CD4-positive, alpha-beta memory T cell (primary cell): ENCODE measurements at places on chromosomes 7 and 10. TPM values are rescaled to one million over a fixed set of nuclear protein-coding genes. Genes with fewer than 3 reads are reported as not detected.

Gene EPHA1
- 4.2 TPM for polyA plus RNA-seq

Gene NEUROD6
- polyA plus RNA-seq, result not detected

Gene GNAI1
- not detected for polyA plus RNA-seq

Gene ADCY1
- polyA plus RNA-seq, result not detected

Gene PTPN20
- polyA plus RNA-seq, result 0.67 TPM

Gene HOXA3
- polyA plus RNA-seq, result not detected

Gene NOS3
- 14.9 TPM for polyA plus RNA-seq

Gene UPK3BL2
- 0.94 TPM for polyA plus RNA-seq

Gene ATOH7
- not detected for polyA plus RNA-seq

Gene BRAT1
- polyA plus RNA-seq, result 42.4 TPM

Gene SLC29A4
- 0.50 TPM for polyA plus RNA-seq

DNA sequence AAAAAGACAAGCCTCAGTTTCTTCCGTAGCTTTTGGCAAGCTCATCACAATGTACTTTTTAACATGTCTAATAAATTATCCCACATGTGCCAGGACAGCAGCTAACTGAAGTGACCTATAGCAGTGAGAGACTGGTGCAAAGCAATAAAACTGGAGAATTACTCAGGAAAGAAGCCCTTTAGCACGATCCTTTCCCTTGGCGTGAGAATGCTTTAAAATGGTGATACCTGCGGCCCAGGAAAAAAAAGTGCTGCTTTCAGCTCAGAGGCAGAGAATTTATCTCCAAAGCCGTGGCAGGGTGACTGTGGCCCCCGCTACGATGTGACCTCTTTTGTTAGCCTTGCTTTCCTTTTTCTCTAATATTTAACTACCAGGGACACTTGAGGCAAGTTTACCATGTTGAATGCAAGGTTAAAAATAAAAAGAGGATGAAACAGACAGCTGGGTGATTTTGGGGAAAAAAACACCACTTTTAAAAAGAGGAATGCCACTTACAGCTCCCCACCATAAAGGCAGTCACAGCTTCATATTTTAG is 184.0 kb downstream of the FANK1 start:
- no peak overlapping the region for H3K4me3 ChIP-seq
- no peaks in the 10 kb centered on the region for H3K4me1 ChIP-seq
- no peak overlapping the region for H3K27ac ChIP-seq
- no peaks in the 10 kb centered on the region for H3K36me3 ChIP-seq

GRCh38 chr10:5557040-5557721 is 32.4 kb downstream of the CALML3 start:
- no peak overlapping the region for H3K4me3 ChIP-seq
- H3K27ac ChIP-seq, result no peak overlapping the region
- DNase-seq, result no peak
- H3K4me1 ChIP-seq, result peaks cover 19% of the 10 kb centered on the region

- H3K4me3 ChIP-seq, result no peak overlapping the region
- H3K4me1 ChIP-seq, result no peaks in the 10 kb centered on the region
- no peak overlapping the region for H3K27ac ChIP-seq
- no peaks in the 10 kb centered on the region for H3K27me3 ChIP-seq
These were observed 50.5 kb downstream of the PRF1 start for GRCh38 chr10:70551971-70552422.

- H3K4me1 ChIP-seq, result no peaks in the 10 kb centered on the region
- no peak overlapping the region for H3K4me3 ChIP-seq
- no peaks in the 10 kb centered on the region for H3K36me3 ChIP-seq
- DNase-seq, result no peak
- no peaks in the 10 kb centered on the region for H3K27me3 ChIP-seq
- H3K27ac ChIP-seq, result no peak overlapping the region
These were observed 86.1 kb upstream of the PPP2R2D start for GRCh38 chr10:131814567-131815265.

- no peaks in the 10 kb centered on the region for H3K36me3 ChIP-seq
- DNase-seq, result no peak
- H3K27ac ChIP-seq, result no peak overlapping the region
These were observed 93.4 kb downstream of the PTPRZ1 start for GRCh38 chr7:121966276-121966934.

GRCh38 chr7:110071192-110071591 is 1019.7 kb upstream of the LRRN3 start:
- no peak overlapping the region for H3K27ac ChIP-seq
- H3K36me3 ChIP-seq, result no peaks in the 10 kb centered on the region
- no peaks in the 10 kb centered on the region for H3K27me3 ChIP-seq
- DNase-seq, result no peak
- H3K4me3 ChIP-seq, result no peak overlapping the region
- no peaks in the 10 kb centered on the region for H3K4me1 ChIP-seq

- no peaks in the 10 kb centered on the region for H3K27me3 ChIP-seq
- no peak overlapping the region for H3K27ac ChIP-seq
- no peaks in the 10 kb centered on the region for H3K36me3 ChIP-seq
- no peaks in the 10 kb centered on the region for H3K4me1 ChIP-seq
- DNase-seq, result no peak
- no peak overlapping the region for H3K4me3 ChIP-seq
These were observed 727.3 kb downstream of the AUTS2 start for GRCh38 chr7:70325509-70326101.

DNA sequence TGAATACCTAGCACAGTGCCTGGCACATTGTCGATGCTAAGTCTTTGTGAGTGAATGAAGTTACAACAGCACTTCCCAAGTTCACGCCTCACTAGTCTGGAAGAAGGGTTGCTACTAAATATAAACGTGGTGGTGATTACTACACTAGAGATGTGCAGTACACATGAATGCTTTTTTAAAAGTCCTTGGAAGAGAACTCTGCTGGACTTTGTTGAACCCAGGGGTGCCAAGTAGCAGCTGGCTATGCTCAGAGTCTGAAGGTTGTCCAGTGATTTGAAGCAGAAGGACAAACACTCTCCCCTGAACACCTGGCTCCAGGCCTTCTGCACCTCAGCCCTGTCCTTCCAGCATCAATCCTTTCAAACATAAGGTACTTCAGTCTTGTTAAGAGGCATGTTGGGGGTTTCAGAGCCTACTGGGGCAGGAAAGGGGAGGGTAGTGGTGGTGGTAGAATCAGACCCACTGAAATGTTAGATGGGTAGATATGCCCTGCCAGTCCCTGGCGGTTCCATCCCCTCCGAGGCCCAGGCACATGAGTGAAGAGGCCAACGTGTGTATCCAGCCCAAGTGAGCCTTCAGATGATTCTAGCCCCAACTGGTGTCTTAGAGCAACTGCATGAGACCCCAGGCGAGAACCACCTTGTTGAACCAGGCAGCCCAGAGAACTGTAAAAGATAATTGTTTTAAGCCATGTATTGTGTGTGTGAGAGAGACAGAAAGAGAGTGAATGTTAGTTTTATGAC is 94.4 kb downstream of the TAX1BP1 start:
- H3K27me3 ChIP-seq, result no peaks in the 10 kb centered on the region
- H3K4me1 ChIP-seq, result no peaks in the 10 kb centered on the region
- H3K4me3 ChIP-seq, result no peak overlapping the region
- H3K27ac ChIP-seq, result no peak overlapping the region

GRCh38 chr7:157412491-157413180 is 75.8 kb downstream of the DNAJB6 start:
- H3K36me3 ChIP-seq, result peaks cover 14% of the 10 kb centered on the region
- no peak overlapping the region for H3K27ac ChIP-seq
- peaks cover 20% of the 10 kb centered on the region for H3K4me1 ChIP-seq
- no peaks in the 10 kb centered on the region for H3K27me3 ChIP-seq

DNA sequence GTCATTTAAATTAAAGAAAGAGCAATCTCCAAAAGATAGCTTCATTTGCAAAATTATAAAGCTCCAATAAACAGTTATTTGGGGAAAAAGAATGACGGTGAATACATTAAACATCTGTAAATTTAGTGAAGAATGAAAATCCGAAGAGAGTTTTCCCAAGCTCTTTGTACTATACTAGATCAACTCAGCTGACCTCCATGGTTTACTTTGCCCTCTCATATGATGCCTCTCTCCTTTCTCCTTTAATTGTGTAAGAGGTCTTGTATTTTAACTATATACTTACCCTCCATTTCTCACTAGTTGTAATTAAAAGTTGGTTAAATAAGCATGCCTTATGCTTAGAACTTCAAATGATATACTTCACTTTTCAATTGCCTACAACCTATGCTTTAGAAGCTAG is 125.8 kb downstream of the CACNA2D1 start:
- no peaks in the 10 kb centered on the region for H3K4me1 ChIP-seq
- H3K4me3 ChIP-seq, result no peak overlapping the region
- no peaks in the 10 kb centered on the region for H3K36me3 ChIP-seq
- H3K27me3 ChIP-seq, result no peaks in the 10 kb centered on the region

GRCh38 chr7:28686418-28686800 is 271.7 kb downstream of the TRIL start:
- DNase-seq, result no peak
- no peaks in the 10 kb centered on the region for H3K27me3 ChIP-seq
- no peaks in the 10 kb centered on the region for H3K4me1 ChIP-seq
- no peak overlapping the region for H3K4me3 ChIP-seq
- H3K27ac ChIP-seq, result no peak overlapping the region

DNA sequence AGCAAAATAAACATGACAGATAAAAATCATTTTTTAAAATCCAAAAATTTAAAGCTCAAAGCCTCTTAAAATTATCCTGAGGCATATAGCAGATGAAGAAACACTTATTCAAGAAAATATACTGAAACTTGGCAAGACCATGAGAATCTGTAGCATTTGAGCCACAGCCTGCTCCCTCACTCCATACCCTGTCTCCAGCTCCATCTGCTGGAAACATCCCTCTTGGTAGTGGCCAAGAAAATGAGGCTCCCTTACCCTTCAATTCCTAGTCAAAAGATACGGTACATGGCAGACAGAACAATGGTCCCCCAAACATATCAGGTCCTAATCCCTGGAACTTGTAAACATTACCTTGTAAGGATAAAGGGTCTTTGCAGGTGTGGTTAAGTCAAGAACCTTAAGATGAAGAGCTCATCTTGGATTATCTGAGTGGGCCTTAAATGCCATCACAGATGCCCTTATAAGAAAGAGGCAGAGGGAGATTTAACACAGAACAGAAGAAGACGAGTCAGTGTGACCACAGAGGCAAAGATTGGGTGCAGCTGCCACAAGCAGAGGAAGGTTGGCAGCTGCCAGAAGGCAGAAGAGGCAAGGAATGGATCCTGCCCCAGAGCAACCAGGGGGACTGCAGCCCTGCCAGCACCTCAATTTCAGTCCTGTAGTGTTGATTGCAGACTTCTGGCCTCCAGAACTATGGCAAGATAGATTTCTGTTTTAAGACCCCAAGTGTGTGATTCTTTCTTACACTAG is 149.4 kb downstream of the ZNF248 start:
- no peaks in the 10 kb centered on the region for H3K4me1 ChIP-seq
- no peaks in the 10 kb centered on the region for H3K27me3 ChIP-seq
- H3K4me3 ChIP-seq, result no peak overlapping the region
- H3K27ac ChIP-seq, result no peak overlapping the region

GRCh38 chr7:142300689-142301088 is 42.8 kb upstream of the PRSS58 start:
- no peaks in the 10 kb centered on the region for H3K27me3 ChIP-seq
- no peak overlapping the region for H3K4me3 ChIP-seq
- peaks cover 8% of the 10 kb centered on the region for H3K4me1 ChIP-seq
- H3K36me3 ChIP-seq, result no peaks in the 10 kb centered on the region

GRCh38 chr10:71534568-71535194 is 138.0 kb downstream of the CDH23 start:
- no peak for DNase-seq
- H3K27me3 ChIP-seq, result no peaks in the 10 kb centered on the region
- no peak overlapping the region for H3K4me3 ChIP-seq
- H3K27ac ChIP-seq, result no peak overlapping the region
- no peaks in the 10 kb centered on the region for H3K36me3 ChIP-seq

DNA sequence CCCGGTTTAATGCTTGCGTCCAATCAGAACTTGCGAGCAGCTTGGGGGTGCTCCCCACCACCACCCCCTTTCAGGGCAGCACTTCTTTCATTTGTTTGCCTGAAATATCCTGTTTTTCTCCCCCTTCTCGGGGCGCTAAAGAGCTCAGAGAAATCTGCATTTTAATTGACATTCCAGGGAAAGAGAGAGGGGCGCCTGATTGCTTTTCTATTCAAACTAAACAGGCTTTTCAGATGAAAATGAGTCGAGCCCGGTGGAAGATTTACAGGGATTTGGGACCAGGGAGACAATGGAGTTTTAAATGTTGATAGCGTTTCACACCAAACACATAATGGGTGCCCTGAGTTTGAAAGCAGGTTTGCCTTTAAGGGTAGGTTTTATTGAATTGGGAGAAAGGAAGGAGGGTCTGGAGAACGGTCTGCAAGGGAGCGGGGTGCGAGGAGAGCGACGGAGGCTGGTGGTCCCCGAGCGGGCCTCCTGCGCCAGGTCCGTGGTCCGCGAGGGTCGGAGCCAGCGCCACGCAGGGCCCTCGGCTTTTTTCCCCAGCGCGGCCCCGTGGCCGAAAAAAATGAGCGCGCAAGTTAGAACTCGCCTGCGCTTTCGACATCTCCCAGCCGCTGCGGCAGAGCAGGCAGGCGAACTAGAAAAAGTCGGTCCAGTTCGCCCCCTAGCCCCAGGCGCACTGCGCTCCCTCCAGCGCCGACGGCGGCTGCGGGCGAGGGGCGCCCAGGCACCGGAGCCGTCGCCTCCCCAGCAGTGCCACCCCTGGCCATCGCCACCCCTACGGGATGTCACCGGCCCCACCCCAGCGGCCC is 1.3 kb downstream of the FGFR2 start:
- no peak overlapping the region for H3K27ac ChIP-seq
- no peak overlapping the region for H3K4me3 ChIP-seq
- H3K4me1 ChIP-seq, result peaks cover 3% of the 10 kb centered on the region
- DNase-seq, result no peak
- H3K27me3 ChIP-seq, result peaks cover 7% of the 10 kb centered on the region

- DNase-seq, result no peak
- no peak overlapping the region for H3K27ac ChIP-seq
- H3K4me3 ChIP-seq, result no peak overlapping the region
- no peaks in the 10 kb centered on the region for H3K36me3 ChIP-seq
- H3K4me1 ChIP-seq, result no peaks in the 10 kb centered on the region
- H3K27me3 ChIP-seq, result no peaks in the 10 kb centered on the region
These were observed 133.3 kb upstream of the MGMT start for GRCh38 chr10:129333706-129334105.

DNA sequence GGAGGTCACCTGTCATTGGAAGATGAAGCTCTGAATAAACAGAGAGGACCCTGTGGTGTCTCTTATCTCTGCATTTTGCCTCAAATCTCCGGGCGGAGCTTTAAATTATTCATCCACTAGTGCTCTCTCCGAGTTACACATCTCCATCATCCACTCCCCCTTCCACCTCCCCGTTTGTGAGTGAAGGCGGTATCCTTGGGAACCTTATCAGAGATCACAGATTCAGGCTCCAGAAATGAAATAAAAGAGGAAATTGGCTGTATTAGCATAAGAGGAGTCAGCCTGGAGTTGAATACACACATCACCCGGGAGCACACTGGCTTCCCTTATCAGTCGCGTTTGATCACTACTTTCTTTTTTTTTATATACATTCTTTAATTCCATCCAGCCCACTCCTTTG is 1184.8 kb downstream of the GATA3 start:
- no peak for DNase-seq
- H3K4me1 ChIP-seq, result no peaks in the 10 kb centered on the region
- H3K27ac ChIP-seq, result no peak overlapping the region
- no peak overlapping the region for H3K4me3 ChIP-seq

DNA sequence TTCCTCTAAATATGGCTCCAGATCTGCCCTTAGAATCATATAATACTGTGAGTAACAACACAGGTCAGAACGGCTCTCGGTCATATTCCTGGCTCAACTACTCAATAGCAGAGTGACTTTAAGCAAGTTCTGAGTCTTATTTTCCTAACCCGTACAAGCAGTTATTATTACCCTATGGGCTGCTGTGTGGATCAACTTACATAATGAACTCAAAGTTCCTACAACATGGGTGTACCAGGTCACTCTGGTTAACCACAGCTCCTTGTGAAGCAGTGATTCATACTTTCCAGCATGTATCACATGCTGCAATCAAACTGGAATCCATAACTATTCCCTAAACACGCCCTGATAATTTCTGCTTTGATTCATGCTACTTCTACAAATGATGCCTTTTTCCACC is 107.3 kb downstream of the LRRN3 start:
- H3K4me3 ChIP-seq, result no peak overlapping the region
- no peak overlapping the region for H3K27ac ChIP-seq
- H3K27me3 ChIP-seq, result no peaks in the 10 kb centered on the region
